ENCODE measurements at places on chromosomes 5 and 9.
A peak's percentile ranks its signal among the peaks of the same experiment; 100 is the strongest.

- no peak for DNase-seq
These were observed 70.3 kb downstream of the SH3RF2 start for GRCh38 chr5:146006470-146007190.

GRCh38 chr5:28468166-28468565 lies 1429.8 kb upstream of the CDH9 start:
- DNase-seq = no peak

GRCh38 chr5:59746241-59746765 lies 147.2 kb downstream of the PDE4D start:
- DNase-seq = no peak

DNA sequence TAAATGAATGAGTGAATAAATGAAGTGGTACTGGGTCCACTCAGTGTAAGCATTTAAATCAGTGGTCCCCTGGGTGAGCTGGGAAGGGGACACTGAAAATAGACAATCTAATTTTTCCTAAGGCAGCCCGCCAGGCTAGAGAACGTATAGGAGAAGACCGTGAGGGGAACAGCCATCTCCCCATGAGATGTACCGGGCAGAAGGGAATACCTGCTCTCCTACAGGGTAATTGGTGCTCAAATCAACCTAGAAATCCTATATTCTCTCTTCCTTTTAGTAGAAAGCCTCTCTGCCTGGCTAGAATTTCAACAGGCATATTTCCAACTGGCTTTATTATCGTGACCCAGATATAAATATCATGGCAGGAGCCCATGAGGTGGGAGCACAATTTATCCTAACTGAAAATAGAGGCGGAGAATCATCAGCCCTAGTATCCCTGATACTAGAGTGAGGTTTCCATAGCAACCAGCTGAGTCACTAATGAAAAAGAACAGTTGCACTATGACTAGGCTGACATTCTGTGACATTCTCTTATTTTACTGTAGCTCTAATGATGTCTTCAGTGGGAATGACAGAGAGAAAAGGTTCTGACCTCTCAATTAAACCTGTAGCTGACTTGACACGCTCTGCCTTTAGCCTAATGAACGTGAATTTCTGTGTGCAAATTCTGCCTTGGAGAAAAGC lies 96.5 kb upstream of the CAST start:
- peak; percentile 79 for DNase-seq

DNA sequence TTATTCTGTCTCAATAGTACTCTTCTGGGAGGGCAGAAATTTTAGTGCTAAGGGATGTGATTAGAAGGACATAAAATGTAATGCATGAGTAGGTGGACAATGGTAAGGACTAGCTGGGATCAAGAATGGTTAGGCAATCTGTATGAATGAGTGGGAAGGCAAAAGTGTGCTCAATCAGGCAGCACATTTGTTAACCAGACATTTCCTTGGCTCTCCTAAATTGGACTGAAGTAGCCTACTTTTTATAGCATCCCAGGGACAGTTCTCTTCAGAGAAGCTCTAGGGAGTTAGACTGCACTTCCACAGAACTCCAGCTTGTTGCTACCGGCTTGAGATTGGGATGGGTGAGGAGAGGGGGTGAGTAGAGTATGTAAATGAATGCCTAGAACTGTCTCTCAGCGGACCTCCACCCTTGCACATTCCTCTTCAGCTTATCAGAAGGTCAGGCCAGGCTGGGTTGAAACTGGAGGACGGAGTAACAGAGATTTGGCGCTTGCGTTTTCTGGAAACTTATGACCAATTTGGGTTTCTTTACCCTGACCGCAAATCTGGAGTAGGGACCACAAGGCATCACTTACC lies 19.0 kb upstream of the ARL14EPL start:
- no peak for DNase-seq

- DNase-seq = no peak
These were observed 336.1 kb upstream of the SLC30A5 start for GRCh38 chr5:68757626-68758212.

GRCh38 chr5:142561029-142561428 lies 124.9 kb downstream of the FGF1 start:
- no peak for DNase-seq

DNA sequence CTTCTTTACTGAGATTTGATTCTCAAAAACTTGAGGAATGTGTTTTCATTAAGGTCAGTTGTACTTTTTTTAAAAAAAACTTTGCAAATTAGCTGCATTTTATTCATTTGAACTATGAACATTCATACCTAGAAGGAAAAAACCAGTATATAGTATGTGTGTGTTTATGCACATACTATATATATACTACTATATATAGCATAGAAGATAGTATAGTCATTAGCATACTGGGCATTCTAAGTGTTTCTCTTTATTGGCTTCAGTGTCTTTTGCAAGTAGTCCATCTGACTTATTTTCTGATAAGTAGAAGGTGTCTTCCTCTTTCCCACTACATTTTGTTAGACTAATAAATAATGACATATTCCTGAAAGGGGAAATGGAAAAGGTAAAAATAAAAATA lies 33.0 kb downstream of the ELOVL7 start:
- no peak for DNase-seq

DNA sequence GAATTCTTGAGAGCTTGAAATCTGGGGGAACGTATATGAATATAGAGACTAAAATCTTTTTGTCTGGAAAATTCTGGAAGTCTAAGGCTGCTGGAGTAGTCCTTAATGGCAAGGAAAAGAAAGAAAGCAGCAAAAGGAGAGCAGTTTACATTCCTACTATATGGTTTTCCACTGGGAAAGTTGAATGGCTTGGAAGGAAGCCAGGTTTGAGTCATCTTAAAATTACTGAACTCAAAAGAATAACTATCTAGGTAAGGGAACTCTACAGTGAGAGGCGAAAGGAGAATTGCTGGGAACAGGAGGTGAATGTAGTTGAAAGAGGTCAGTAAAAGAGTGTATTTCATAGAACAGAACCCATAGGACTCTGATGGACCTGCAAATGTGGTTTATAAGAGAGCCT lies 258.1 kb upstream of the EDIL3 start:
- DNase-seq = no peak

- no peak for DNase-seq
These were observed 241.7 kb upstream of the KLF4 start for GRCh38 chr9:107731115-107731762.

GRCh38 chr9:27771803-27772545 lies 198.7 kb upstream of the C9orf72 start:
- DNase-seq = no peak

- no peak for DNase-seq
These were observed 55.9 kb upstream of the CEMIP2 start for GRCh38 chr9:71824257-71824656.

- DNase-seq = no peak
These were observed 3.1 kb upstream of the GNPDA1 start for GRCh38 chr5:142015781-142016533.

GRCh38 chr5:152282331-152282730 lies 122.7 kb downstream of the NMUR2 start:
- DNase-seq = no peak

DNA sequence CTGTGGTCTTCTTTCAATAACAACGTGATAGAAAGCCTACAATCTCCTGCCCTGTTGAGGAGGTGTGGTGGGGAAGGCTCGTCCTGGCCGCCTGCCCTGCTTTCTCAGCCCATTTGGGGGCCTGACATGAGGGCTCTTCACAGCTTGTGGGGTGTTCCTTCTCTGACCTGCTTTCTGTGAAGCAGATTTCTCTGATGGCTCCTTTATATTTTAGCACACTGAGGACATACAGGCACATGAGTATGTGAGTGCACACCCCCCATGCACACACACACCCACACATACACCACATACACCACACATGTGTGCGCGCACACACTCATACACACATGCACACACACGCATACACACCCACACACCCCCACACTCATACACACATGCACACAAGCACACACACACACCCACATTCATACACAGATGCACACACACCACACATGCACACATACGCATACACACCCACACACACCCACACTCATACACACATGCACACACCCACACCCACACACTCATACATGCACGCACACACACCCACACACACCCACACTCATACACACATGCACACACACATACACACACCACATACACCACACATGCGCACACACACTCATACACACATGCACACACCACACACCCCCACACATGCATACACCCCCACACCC lies 117.5 kb downstream of the COL5A1 start:
- DNase-seq = peak; percentile 49

DNA sequence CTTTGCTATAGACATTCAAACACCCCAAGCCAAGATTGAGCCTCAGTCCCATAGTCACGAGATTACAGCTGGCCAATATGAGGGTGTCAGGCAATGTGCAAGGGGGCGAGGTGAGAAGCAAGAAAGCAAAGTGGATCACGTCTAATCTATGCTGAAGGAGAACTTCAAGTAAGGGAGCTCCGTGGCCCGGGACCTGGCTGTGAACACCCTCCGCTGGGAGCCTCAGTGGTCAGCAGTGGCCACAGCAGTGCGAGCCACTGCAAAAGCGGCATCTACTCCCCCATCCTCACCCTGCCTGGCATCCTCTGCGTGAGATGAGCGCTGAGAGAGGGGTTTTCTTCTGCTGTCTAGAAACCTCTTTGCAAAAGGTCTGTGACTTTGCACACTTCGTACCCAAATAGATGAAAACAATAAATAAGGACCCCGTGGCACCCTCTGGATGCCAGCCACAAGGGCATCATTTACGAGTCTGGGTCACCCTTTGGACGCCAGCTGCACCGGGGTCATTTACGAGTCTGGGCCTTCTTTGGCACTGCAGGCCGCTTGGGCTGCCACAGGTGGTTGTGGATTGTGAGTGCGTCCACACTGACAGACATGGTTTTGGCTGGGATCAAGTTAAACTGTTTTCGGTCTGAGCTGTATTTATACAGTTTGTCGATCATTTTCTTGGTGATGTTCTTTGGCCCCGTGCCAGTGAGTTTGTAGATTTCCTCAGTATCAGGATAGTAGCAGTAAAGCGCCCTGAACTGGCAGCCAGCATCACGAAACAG lies 96.4 kb downstream of the CAMSAP1 start:
- no peak for DNase-seq

DNA sequence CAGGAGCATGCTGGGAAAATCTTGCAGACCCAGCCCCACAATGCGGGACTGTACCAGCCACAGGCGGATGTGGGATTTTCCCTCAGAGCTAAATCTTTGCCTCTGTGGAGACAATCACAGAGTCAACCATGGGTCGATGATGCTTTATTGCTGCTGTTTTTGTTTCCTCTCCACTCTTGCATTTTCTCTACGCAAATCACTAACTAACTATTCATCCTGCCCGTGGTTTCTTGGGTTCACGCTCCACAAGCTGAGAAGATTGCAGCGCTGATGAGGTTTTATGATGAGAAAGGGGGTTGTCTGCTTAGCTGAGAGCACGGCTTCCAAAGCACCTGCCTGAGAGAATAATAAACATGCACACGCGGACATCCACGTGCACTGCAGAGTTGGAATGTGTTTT lies 500.2 kb upstream of the ADAMTS16 start:
- no peak for DNase-seq

GRCh38 chr5:124661317-124662141 lies 84.9 kb downstream of the ZNF608 start:
- peak; percentile 32 for DNase-seq

- no peak for DNase-seq
These were observed 261.0 kb downstream of the NSG2 start for GRCh38 chr5:174306345-174307030.

DNA sequence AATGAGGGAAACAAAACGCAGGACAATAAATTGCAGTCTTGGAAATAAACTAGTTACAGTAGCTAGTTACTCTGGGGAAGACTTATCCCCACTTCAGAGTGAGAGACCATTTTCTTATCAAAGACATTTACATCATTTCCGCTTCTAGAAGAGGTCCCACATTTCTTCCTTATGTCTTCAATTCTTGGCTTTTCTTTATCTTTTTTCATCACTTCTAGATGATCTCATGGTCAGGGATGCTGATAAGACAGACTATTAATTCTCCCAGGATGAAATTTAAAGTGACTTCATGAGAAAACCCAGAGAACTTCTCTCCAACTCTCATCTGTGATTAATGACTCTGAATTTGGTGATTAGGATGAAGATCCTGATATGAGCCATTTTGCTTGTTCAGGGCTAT lies 229.1 kb downstream of the MTRR start:
- no peak for DNase-seq

GRCh38 chr9:95778957-95779356 lies 96.5 kb upstream of the ERCC6L2 start:
- no peak for DNase-seq

DNA sequence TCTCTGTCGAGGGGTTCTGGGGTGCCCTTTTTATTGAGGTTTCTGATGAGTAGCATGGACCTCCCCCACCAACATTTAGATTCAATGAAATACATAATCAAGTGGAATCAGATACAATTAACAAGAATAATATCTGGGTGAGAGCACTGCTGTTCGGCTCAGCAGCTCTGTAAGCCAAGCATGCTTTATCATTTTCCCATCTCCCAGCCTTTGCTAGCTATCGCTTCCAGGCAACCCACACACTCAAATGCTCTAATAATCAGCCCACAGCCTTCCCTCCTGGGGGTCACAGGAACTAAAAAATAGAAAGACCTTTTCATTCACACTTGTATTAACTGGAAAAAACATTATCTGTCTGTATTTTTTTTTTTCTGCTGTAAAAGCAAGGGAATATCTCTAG lies 8.9 kb downstream of the PLPPR1 start:
- no peak for DNase-seq

DNA sequence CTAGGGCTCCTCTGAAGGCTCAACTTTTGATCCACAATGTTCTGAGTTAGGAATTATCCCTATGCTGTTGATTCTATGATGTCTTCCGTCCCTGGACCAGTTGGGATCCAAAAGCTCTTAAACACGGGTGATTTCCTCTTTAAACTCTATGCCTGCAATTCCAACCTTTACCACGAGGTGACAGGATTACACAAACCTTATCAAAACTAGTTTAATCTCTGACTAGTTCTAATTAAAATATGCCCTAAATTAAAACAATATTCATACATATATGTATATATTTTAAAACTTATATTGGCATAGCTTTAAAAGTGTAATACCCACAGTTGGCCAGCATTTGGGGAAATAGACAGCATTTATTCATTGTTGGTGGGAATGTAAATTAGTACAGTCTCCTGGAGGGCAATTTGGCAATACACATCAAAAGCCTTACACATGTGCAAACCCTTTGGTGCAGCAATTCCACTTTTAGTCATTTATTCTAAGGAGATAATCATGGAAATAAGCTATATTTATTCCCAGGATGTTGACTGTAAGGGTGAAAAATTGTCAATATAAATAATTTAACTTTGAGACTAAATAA lies 51.6 kb upstream of the PHYKPL start:
- no peak for DNase-seq

DNA sequence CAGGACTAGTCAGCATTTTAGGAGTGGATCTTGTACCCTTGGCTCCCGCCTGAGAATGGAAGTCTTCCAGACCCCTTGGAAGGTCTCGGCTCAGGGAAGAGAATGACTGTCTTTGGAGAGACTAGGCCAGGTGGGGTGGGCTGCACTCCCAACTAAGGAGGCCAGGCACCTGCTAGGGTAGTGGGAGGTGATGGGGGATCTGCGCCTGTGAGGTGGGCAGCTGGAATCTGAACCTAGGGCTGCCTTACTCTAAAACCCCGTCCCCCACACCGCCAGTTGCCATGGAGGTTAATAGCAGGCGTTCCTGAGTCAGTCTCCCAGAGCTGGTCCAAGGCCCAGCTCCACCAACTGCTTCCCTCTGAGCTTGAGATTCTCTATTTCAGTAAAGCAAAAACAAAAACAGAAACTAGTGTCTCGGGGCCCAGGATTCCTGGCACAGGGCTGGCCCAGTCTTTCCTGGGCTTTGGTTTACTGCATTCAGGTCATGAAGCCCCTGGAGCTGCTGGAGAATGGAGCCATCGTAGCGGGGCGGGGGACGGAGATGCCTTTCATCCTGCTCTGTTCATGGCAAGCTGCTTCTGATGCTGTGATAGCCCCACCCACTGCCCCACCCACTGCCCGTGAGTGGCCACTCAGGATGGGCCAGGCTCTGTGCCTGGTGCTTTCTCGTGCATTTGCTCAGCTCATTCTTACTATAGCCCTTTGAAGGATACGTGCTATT lies 57.5 kb downstream of the DAB2IP start:
- DNase-seq = no peak
